SJSA1 (cell line): ENCODE measurements at places on chromosomes 2 and 18. TPM values are rescaled to one million over a fixed set of nuclear protein-coding genes. Genes with fewer than 3 reads are reported as not detected.

GRCh38 chr2:68027959-68028358 is 34.8 kb downstream of the C1D start:
- no peaks in the 10 kb centered on the region for H3K27me3 ChIP-seq
- H3K27ac ChIP-seq = no peak overlapping the region
- no peak for DNase-seq
- no peaks in the 10 kb centered on the region for H3K4me1 ChIP-seq
- H3K4me3 ChIP-seq = no peak overlapping the region
- no peaks in the 10 kb centered on the region for H3K36me3 ChIP-seq

DNA sequence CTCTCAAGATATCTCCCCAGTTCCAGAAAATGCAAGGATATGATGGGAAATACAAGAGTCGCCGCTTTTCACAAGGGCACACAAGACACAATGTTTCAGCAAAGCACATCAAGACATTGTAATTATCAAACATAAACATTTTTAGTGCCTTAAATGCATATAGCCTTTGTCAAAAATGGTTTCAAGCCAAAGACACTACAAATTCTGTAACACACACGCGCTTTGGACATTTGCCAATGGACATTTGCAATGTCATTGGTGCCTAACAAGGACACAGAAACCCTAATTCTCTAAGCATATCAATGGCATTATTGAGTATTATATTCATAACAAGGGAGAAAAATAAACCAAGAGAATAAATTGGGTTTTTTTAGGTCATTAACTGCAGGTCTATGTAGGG is 16.1 kb downstream of the ADD2 start:
- no peak overlapping the region for H3K4me3 ChIP-seq
- no peak overlapping the region for H3K27ac ChIP-seq
- H3K36me3 ChIP-seq = no peaks in the 10 kb centered on the region
- peaks cover 13% of the 10 kb centered on the region; the same call in 1 of the 2 replicates for H3K27me3 ChIP-seq
- DNase-seq = no peak

- H3K27me3 ChIP-seq = no peaks in the 10 kb centered on the region
- no peaks in the 10 kb centered on the region for H3K36me3 ChIP-seq
- no peak overlapping the region for H3K27ac ChIP-seq
- H3K4me1 ChIP-seq = no peaks in the 10 kb centered on the region
- no peak overlapping the region for H3K4me3 ChIP-seq
- no peak for DNase-seq
Measured at GRCh38 chr2:8566774-8567468, 114.9 kb upstream of the ID2 start.

Gene HRH4
- total RNA-seq = not detected in 2 replicates

Gene C2orf92
- 0.24 TPM in 1 of 2 replicates, not detected in the other for total RNA-seq
